Esophagus squamous epithelium (tissue), 5 donors: ENCODE measurements at places on chromosomes 4 and X.

DNA sequence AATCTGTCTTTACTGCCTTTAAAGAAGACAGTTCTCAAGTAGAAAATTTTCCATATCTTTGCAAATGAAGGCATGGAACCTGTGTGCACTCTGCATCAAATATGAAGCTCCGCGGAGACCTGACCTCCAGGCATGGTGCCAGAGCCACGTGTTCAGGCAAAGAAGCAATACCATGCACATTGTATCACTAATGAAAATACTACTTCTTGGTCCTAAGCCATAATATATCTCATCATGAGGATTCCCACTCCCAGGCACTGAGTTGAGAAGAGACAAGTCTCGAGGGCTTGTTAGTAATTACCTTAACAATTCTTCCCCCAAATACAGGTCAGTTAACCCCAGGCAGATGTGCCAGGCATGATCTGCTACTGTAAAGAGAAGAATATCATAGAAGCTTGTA is 56.7 kb downstream of the PCDH19 start:
- no peak for DNase-seq

DNA sequence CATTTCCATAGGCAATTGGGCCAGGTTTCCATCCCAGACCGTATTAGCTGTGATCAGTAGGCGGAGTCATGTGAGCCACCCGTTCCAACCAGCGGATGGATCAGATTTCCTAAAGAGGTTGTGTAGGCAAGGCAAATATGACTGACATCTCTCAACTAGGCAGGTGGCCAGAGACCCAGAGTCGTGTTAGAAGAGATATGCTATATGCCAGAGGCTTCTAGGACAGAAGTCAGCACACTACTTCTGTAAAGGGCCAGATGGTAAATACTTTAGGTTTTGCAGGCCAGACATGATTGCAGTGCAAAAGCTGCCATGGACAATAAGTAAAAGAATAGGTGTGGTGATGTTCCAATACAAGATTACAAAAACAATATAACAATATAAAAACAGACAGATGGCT is 788.4 kb downstream of the RPA4 start:
- no peak for DNase-seq

DNA sequence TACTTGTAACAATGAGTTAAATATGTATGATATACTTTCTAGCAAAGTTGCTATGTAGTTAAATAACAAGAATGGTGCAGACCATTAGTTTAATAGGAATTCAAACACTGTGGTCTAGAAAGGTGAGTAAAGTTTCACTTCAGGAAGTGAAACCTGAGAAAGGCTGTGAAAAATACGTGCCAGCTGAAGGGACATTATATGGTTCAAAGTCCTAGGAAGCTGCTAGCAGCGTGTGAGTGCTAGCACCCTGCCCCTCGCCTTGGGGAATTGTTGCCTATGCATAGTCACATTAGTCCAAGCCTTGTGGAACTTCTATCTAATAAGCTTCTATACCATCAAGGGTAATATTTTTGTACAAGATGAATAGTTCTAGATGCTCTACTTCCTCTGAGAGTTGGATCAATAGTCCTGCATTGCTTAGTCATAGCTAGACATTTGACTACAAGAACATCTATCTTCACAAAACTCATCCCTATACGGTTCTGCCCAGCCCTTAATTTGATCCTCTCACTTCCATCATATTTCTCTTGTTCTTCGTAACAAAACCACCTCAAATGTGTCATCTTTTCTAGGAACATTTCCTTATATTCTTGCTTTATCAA is 45.8 kb upstream of the ARSJ start:
- DNase-seq, result no peak

- DNase-seq, result no peak
Measured at GRCh38 chr4:123682931-123683330, 286.3 kb downstream of the SPRY1 start.

DNA sequence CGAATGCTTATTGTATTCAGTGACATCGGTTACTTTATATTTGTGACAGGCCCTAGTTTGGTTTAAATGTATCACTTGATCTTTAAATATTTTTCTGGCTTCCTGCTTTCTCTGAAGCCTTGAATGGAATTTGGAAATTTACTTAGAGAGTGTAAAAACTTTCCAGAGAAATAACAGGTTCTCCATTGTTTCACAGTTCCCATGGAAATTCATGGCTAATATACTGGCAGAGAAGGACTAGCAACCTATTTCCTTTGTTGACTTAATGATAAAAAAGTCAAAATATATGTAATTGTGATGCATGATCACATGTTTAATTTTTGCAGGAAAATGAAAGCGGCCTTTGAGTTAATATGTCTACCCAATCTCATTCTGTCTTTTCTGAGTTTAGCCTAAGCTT is 13.2 kb downstream of the NEIL3 start:
- DNase-seq, result no peak

DNA sequence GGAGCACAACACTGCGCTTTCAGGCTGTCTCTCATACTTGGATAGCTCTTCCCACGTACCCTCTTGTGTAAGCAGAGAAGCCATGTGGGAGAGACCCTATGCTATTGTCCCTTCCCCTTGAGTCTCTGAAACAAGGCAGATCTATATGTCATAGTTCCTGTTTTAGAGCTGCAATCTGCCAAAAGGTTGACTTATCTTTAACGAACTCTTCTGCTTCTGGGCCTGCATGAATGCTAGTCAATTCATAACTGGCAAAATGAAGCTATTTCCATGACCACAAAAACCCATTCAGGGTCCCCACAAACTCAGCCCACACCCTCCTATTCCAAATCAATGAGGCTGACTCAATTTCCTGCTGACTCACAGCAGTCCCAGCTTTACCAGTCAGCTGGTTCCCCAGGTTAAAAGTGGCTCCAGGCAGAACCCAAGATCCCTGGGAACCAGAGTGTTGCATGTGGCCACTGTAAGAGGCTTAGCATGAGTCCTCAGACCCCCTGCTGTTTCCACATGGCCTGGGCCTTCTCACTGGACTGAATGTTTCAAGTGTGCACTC is 25.3 kb upstream of the SOD3 start:
- no peak for DNase-seq

DNA sequence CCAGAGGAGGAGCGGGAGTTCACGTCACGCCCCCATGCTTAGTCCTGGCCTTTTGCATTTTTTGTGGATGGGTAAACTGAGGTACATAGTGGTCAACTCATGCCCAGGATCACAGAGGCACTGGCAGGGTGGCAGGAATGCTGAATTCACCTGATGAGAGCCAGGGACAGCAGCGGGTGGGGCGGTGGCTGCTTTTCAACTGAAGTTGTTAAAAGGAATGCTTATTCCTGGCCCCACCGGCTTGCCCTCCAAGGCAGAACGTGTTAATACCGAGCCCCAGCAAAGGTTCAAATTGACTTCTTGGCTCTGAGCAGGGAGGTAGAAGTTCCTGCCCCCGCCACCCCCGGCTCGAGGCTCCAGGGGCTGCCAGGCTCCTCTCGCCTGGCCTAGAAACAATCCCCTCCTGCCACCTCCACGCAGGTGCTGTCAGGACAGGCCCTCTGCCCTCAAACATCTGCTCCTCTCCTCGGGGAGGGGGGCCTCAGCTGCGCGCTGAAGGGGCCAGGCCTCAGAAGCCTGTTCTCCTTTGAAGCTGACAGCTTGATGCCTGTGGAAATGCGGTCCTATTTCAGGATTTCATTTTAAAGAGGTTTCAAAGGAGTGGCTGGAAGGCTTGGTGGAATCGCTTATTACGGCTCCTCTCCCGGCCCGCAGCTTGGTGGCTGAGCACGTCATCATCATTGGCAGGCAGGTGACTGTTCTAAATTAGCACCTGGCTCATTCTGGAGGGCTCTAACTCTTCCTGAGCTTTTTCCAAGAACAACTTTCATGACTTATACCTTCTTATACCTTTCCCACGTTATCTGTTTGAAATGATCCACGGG is 93.0 kb downstream of the PHKA2 start:
- DNase-seq, result no peak

DNA sequence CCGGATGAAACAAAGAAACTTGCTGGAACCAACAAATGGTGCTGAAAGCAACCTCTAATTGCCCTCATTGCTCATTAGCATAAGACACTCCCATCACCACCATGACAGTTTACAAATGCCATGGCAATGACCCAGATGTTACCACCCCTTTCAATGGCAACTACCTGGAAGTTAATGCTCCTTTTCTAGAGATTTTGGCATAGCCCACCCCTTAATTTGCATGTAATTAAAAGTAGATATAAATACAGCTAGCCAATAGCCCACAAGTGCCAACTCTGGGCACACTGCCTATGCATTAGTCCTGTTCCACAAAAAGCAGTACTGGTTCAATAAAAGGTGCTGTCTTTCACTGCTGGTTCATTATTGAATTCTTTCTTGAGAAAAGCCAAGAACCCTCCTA is 410.3 kb upstream of the PPP1R2C start:
- DNase-seq, result no peak

DNA sequence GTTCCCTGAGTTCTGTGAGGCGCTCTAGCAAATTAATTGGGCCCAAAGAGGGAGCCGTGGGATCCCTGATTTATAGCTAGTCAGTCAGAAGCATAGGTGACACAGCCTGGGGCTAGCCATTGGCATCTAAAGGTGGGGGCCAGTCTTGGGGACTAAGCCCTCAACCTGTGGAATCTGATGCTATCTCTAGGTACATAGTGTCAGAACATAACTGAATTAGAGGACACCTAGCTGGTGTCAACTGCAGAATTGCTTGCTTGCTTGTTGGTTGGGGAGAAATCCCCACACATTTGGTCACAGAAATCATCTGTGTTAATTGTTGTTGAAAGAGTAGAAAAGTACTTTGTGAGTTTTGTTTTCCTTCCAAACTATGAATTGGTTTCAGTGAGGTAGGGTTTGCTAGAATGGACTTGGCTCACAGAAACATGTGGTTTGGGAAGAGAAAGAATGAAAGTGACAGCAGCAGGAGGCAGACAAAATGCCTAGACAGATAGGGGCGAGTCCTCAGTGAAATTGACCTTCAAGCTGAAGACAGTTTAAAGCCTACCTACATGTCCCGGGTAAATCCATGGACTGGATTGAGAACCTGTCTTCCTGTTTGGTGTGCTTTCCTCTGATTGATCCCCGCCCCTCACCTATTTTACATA is 12.8 kb upstream of the GPR82 start:
- no peak for DNase-seq

DNA sequence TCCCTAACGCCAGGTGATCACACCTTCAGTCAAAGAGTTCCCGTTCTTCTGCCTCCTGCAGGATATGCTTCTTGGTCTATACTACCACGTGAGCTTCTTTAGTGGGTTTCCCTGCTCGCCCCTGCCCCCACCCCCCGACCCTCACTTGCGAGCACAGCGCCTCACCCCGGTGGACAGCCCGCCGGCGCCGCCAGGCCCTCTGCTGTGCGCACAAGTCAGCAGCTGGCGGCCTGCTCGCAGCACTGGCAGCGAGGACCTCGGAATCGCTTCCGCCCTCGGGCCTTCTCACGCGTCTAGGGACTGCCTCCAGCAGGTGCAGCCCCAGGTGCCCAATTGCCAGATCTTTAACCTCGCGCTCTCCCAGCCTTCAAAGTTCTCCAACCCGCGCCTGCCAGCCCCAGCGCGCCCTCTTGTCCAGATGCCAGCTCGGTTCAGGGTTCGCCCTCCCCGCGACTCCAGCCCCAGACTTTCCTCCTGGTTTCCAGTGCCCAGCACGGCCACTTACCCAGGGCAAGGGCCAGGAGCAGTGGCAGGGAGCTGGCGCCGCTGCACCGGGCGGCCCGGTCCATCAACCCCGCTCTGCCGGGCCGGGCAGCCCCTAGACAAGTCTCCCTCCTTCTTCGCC is 454 bp downstream of the BTC start:
- no peak for DNase-seq

- no peak for DNase-seq
Measured at GRCh38 chr4:106864231-106864630, 171.9 kb downstream of the DKK2 start.

DNA sequence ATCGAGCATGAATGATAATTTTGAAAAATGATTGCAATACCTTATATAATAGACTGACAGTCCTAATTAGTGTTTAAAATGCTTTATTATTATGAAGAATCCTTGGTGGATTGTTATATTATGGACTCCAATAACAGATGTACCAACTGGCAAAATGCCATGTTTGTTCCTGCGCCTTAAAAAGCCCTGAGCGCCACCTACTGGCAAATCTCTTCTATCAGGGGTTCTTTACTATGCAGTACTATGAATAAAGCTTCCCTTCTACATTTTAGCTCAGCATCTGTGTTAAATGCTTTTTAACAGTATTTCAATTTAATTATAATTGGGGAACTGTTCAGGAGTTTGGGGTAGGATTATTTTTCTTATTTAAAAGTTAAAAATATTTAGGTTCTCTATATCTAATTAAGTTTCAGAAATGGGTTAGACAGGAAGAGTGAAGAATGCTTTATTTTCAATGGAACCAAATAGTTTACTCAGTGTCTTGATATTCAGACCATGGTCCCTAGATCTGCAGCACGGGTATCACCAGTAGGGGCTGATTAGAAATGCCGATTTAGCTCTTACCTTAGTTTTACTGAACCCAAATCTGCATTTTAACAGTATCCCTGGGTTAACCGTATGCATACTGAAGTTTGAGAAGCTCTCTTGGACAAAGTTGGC is 20.0 kb downstream of the CFAP97 start:
- peak; percentile 11 for DNase-seq

- no peak for DNase-seq
Measured at GRCh38 chr4:38482696-38483095, 181.3 kb upstream of the KLF3 start.

DNA sequence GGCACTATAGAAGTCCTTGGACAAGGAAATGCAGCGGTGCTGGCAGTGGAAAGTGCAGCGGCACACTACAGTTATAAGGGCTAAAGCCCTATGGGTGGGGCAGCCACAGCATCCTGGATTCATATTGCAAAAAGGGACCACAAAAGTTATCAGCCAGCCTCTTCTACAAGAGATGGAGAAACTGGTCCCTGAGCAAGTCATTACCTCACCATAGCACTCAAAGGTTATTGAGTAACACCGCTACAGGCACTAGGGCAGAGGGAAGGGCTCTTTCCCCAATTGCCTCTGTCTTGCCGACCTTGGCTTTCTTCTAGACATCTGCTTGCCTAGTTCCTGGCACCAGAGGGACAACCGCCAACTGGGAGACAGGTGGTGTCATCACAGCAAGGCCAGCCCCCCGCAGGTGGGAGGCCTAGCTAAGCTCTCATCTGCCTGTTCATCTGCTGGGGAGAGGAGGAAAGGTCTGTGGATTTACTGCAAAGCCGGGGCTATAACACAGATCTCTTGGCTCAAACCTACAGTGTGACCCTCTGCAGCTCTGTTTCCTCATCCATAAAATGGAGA is 600.0 kb downstream of the BCOR start:
- DNase-seq, result no peak

DNA sequence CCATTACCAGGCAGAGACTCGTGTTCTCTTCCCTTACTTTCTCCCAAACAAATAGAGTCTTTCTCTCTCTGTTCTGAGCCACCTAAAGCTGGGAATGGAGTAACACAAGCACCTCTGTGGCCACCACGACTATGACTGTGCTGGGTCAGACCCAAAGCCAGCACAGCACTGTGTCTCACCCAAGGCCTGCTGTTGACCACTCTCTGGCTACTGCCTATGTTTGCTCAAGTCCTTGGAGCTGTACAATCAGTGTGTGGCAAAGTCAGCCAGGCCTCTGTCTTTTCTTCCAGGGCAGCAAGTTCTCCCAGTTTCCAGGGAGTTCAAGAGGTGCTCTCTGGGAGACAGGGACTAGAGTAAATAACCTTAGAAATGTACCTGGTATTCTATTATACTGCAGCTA is 239.4 kb downstream of the FAM47A start:
- DNase-seq, result no peak
